Epithelial cell of esophagus (primary cell): ENCODE measurements at places on chromosomes 6 and 20.

DNA sequence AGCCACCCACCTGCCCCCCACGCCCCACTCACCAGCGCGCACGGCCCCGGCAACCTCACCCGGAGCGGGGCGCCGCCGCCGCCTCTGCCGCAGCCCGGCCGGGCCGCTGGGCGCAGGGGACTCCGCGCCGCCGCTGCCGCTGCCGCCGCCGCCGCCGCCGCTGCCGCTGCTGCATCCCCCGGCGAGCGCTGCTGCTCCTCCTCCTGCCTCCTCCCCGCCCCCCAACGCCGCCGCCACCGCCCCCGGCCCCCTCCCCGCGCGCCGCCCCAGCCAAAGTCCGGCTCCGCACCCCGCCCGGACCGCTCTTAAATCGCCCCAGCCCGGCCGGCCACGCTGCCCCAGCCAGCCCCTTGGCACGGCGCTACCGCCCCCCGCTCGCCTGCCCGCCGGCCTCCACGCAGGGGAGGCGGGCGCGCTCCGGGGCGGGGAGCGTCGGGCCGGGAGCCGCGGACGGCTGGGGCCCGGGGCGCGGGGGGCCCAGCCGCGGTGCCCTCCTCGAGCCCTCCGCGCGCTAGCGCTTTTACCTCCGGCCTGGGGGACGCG, at the start of gene SULF2:
TSS of gene SULF2 (minus strand) at position 171 of the 543 bp plus-strand sequence. CDS start 28,118 bp downstream, outside the sequence.
- peak; percentile 50 for DNase-seq

- DNase-seq: peak; percentile 65
These were observed 586.3 kb downstream of the HTR1B start for GRCh38 chr6:76876922-76877553.

GRCh38 chr20:62702895-62703852, 5.5 kb upstream of the NTSR1 start:
- DNase-seq: peak; percentile 95

- no peak for DNase-seq
These were observed 277.6 kb downstream of the CLIC5 start for GRCh38 chr6:45738057-45738455.

DNA sequence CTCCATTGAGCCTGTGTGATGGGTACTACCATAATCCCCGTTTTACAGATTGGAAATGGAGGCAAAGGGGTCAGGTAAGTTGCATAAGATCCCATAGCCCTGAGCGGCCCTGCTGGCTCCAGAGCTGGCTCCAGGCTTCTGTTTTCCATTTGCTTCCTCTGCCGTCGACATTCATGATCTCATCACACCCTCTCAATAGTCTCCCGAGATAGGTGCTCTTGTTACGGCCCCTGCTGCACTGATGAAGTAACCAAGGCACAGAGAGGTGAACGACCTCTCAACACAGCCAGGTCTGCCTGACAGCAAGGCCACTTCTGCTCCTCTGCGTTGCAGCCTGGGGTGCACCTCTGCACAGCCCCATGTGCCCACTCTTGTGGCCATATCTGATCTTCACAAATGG, 16.9 kb downstream of the CDH22 start:
- no peak for DNase-seq

DNA sequence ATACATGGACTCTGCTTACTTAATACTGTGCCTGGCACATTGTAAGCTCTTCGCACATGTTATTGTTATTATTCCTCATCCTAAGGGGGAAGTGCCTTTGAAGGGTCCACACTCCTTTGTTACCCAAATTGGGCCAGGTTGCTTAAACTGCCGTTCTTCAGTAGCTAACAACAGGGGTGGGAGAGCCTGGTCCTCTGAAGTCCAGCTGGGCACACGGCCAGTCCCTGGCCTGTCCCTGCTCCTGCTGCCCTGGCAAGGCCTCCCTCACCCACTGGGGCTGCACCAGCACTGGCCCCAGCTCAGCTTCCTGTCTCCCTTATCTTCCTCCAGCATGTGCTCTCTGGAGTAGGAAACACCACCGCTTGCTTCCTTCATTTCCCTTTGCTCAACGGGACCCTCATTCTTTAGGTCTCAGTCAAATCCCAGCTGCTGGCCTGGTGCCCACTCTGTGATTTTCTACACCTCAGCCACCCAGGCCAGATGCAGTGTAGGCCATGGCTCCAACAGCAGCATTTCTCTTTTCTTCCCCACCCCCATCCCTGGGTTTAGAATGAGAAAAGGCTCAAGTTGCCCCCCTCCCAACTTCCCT, 5.5 kb upstream of the PROCR start:
- no peak for DNase-seq
